T-helper 17 cell (primary cell): ENCODE measurements at places on chromosomes 13 and 19. TPM values are rescaled to one million over a fixed set of nuclear protein-coding genes. Genes with fewer than 3 reads are reported as not detected.

Gene KCTD12
- 4.6 TPM for total RNA-seq

Gene ACP7
- not detected for total RNA-seq

Gene TEX101
- not detected for total RNA-seq

DNA sequence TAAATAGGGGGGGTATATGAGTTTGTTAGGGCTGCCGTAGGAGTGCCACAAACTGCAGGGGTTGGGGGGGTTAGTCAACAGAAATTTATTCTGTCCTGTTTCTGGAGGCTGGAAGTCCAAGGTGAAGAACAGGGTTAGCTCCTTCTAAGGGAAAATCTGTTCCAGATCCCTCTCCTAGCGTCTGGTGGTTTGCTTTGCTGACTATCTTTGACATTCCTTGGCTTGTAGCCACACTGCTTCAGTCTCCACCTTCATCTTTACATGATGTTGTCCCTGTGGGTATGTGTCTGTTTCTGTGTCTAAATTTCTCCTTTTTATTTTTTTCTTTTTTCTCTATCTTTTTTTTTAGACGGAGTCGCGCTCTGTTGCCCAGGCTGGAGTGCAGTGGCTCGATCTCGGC, 8.1 kb upstream of the ICAM1 start:
- H3K4me3 ChIP-seq, result no peak overlapping the region
- H3K27me3 ChIP-seq, result no peaks in the 10 kb centered on the region
- H3K27ac ChIP-seq, result no peak overlapping the region
- no peaks in the 10 kb centered on the region for H3K4me1 ChIP-seq

DNA sequence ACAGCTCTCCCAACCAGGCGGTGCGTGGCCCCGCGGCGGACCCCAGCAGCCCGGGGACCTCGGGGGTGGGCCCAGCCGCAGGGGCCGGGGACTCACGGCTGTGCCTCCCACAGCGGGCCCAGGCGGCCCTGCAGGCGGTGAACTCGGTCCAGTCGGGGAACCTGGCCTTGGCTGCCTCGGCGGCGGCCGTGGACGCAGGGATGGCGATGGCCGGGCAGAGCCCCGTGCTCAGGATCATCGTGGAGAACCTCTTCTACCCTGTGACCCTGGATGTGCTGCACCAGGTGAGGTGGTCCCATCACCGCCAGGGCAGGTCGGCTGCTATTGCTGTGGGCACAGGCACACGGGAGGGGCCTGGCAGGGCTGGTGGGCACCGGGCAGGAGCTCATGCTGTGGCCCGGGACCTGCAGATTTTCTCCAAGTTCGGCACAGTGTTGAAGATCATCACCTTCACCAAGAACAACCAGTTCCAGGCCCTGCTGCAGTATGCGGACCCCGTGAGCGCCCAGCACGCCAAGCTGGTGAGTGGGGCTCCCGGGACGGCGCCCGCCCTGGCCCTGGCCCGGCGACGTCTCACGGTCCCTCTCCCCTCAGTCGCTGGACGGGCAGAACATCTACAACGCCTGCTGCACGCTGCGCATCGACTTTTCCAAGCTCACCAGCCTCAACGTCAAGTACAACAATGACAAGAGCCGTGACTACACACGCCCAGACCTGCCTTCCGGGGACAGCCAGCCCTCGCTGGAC, 7.3 kb downstream of the PTBP1 start:
- peaks cover 5% of the 10 kb centered on the region for H3K36me3 ChIP-seq
- no peak for DNase-seq
- no peaks in the 10 kb centered on the region for H3K27me3 ChIP-seq

- H3K27ac ChIP-seq, result no peak overlapping the region
- no peak overlapping the region for H3K4me3 ChIP-seq
- H3K36me3 ChIP-seq, result no peaks in the 10 kb centered on the region
- peaks cover 12% of the 10 kb centered on the region for H3K4me1 ChIP-seq
- no peaks in the 10 kb centered on the region for H3K27me3 ChIP-seq
Measured at GRCh38 chr13:48526286-48526685, 6.6 kb downstream of the RCBTB2 start.

GRCh38 chr13:79866436-79866835, 385.5 kb downstream of the NDFIP2 start:
- no peaks in the 10 kb centered on the region for H3K27me3 ChIP-seq
- H3K36me3 ChIP-seq, result no peaks in the 10 kb centered on the region
- H3K4me1 ChIP-seq, result no peaks in the 10 kb centered on the region
- no peak overlapping the region for H3K4me3 ChIP-seq

DNA sequence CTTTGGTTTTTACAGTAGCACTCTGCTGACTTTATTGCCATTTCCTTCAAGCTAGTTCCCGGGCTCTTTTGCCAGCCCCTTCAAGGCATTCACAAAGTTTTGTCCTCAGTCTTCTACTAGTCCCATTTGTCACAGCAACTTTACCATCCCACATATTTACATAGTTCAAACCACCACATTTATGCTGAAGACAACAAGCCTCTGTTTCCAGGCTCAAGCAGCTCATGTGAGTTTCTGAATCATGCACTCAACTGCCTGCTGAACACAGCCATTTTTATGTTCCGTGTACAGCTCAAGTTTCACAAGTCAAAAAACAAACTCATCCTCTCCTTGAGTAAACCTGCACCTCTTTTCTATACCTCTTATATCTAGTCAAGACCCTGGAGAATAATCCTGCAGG, 977.0 kb upstream of the SLC10A2 start:
- H3K36me3 ChIP-seq, result no peaks in the 10 kb centered on the region
- no peaks in the 10 kb centered on the region for H3K4me1 ChIP-seq
- no peak for DNase-seq
- H3K27ac ChIP-seq, result no peak overlapping the region
- no peaks in the 10 kb centered on the region for H3K27me3 ChIP-seq
- H3K4me3 ChIP-seq, result no peak overlapping the region

GRCh38 chr13:48782429-48782840, 128.7 kb downstream of the CYSLTR2 start:
- H3K36me3 ChIP-seq, result no peaks in the 10 kb centered on the region
- no peak overlapping the region for H3K4me3 ChIP-seq
- peaks cover 2% of the 10 kb centered on the region for H3K4me1 ChIP-seq

DNA sequence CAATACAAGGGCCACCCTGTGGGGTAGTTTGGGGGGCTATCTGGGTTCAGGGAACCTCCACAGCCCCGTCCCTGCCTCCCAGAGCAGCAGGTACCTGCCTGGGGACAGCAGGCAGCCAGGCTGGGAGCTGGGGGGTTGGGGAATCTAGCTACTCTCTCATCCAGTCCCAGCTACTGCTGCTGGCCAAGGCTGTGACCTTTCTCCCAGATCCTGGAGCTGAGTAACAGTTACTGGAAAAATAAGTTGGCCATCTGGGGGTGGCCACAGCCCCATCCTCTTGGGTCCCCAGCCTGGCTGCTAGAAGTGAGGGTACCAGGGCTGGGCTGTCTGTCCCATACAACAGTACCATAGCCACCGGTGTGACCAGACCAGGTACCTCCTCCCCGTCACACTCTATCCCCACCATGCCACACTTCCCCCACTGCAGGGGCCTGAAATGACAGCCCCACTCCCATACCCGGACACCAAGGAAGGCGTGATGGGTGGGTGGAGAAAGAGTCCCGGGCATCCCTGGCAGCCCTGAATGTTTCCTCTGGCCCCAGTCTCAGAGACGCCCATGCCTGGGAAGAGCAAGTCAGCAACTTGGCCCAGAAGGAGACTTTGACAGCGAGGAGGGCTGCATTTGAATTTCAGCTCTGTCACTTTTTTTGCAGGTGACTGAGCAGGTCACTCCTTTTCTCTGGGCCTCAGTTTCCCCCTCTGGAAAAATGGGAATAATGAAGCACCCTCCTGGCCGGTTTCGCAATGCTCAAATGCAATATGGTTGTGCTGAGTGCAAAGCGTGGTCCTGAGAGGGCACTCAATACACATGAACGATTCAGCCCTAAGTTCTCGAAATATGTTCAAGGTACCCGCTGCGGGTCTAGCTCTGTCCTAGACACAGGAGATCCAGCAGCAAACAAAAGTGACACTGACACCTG, 30.7 kb upstream of the NFIC start:
- H3K4me3 ChIP-seq, result no peak overlapping the region
- no peak overlapping the region for H3K27ac ChIP-seq
- H3K4me1 ChIP-seq, result peaks cover 13% of the 10 kb centered on the region
- H3K36me3 ChIP-seq, result no peaks in the 10 kb centered on the region
- DNase-seq, result no peak

DNA sequence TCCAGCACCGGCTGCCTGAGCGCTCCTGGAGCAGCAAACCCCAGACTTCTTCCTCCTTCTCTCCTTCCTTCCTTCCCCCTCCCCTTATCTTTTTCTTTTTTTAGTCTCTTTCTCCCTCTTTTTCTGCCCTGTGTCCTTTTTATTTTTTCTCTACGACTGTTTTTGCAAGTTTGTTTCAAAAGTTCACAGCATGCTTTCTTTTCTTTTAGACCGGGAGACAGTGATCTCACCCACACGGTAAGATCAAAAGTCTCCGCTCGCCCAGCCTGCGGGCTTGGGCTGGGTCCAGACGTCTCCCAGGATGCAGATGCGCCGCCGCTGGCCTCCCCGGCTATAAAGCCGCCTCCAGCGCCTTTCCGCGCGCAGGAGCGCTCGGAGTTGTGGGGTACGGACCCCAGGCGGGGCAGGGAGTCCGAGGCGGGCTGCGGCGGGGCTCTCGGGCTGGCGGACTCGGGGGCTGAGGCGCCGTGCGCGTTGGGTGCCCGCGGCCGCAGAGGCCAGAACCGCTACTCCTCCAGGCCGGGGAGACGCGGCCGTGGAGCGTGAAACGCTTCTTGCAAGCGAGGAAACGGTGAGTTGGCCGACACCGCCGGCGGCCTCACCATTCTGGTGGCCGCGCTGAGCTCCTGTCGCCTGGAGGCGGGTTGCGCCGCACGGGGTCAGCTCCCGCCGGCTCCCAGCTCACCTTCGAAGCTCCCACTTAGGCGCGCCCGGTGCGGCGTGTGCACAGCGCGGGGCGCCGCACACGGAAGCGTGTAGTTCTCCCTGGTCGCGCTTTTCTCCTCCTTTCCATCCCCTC, 2.0 kb upstream of the TSHZ3 start:
- H3K36me3 ChIP-seq, result peaks cover 5% of the 10 kb centered on the region
- peaks cover 45% of the 10 kb centered on the region for H3K4me1 ChIP-seq
- H3K27me3 ChIP-seq, result peaks cover 64% of the 10 kb centered on the region
- DNase-seq, result no peak
- peak overlapping the region; percentile 96 for H3K4me3 ChIP-seq
- peak overlapping the region; percentile 86 for H3K27ac ChIP-seq

GRCh38 chr19:38485541-38486285, 52.2 kb downstream of the RYR1 start:
- peaks cover 6% of the 10 kb centered on the region for H3K27me3 ChIP-seq
- no peak for DNase-seq
- no peaks in the 10 kb centered on the region for H3K4me1 ChIP-seq
- H3K4me3 ChIP-seq, result no peak overlapping the region
- no peak overlapping the region for H3K27ac ChIP-seq

DNA sequence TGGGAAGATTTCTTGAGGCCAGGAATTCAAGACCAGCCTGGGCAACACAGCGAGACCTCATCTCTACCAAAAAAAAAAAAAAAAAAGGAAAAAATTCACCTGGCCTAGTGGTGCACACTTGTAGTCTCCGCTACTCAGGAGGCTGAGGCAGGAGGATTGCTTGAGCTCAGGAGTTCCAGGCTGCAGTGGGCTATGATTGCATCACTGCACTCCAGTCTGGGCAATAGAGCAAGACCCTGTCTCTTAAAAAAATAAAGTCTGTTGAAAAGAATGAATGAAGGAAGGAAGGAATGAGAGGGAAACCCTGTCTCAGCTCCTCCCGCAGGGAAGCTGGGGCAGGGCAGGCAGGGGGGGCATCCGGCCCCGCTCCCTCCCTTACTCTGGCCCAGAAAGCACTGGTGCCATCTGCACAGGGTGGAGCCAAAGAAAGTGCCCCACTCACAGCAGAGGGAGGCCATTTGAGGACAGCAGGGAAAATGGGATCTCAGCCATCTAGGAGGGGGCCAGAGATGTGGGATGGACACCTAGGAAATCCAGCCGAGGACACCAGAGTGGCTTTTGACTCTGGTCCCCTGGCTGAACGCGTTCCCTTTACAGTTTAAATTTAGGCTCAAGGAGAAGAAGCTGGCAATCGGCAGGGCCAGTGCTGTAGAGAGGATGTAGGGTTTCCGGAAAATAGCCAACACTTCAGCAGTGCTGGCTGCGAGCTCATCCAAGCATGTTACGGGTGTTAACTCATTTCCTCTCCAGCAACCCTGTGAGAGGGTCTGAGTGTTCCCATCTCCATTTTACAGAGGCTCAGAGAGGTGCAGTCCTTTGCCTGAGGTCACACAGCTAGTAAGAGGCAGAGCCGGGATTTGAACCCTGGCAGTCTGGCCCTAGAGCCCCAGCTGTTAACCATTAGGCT, 3.6 kb upstream of the HPN start:
- H3K27ac ChIP-seq, result no peak overlapping the region
- DNase-seq, result no peak
- H3K36me3 ChIP-seq, result no peaks in the 10 kb centered on the region

DNA sequence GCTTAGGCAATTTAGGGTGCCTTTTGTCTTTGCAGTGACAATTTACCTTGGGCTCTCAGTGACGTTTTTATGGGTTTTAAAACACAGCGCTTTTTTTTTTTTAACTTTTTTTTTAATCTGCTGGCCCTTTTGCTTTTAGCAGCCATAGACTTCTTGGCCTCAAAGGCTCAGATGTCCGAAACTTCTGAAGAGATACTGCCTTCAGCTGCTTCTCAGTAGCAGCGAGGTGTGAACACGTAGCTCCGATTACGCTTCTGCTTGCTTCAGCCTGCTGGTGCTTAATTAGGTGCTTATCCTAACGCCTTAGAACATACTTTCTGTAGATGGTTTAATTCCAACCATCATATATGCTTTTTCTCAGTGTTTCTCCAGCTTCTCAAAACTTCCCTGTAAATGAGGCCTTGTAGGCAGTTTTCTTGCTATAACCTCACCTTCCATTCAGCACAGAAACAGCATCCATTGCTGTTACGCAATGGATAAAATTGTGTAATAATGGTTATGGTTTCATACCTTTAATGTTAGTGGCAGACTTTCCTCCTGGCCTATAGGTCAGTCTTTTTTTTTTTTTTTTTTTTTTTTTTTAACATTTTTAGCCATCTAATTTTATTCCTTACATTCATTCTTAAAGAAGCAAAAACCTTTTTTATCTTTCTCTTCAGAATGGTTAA, 723.9 kb downstream of the GPC5 start:
- H3K27ac ChIP-seq, result no peak overlapping the region
- no peaks in the 10 kb centered on the region for H3K27me3 ChIP-seq
- DNase-seq, result no peak
- no peaks in the 10 kb centered on the region for H3K36me3 ChIP-seq
- no peaks in the 10 kb centered on the region for H3K4me1 ChIP-seq

DNA sequence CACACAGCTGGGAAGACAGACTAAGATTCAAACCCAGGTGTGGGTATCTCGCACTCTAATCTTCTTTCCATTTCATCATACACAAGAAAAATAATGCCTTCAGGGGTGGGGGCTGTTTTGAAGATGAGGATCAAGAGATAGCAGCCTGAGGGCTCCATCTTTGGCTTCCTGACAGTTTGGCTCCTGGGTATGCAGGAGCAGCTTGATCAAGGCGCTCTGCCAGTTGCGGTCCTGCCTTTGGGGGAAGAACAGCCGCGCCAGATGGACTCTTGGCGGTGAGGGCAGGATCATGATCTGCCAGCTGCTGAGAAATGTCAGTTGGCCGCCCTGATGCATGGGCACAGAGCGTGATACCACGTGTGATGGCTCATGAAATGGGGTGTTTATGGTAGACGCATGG, 119.1 kb downstream of the IER2 start:
- H3K27ac ChIP-seq, result no peak overlapping the region
- peaks cover 4% of the 10 kb centered on the region for H3K27me3 ChIP-seq
- H3K36me3 ChIP-seq, result no peaks in the 10 kb centered on the region
- peaks cover 8% of the 10 kb centered on the region for H3K4me1 ChIP-seq
- DNase-seq, result no peak
- no peak overlapping the region for H3K4me3 ChIP-seq

GRCh38 chr13:46666727-46667456, 113.9 kb downstream of the LRCH1 start:
- H3K4me3 ChIP-seq, result peak overlapping the region; percentile 86
- H3K36me3 ChIP-seq, result peaks cover 5% of the 10 kb centered on the region
- peaks cover 38% of the 10 kb centered on the region for H3K4me1 ChIP-seq
- DNase-seq, result no peak
- H3K27me3 ChIP-seq, result no peaks in the 10 kb centered on the region
- H3K27ac ChIP-seq, result peak overlapping the region; percentile 90
